Epithelial cell of proximal tubule (primary cell): ENCODE measurements at places on chromosomes 7 and 10.
A peak's percentile ranks its signal among the peaks of the same experiment; 100 is the strongest.

GRCh38 chr7:82705517-82706260 lies 262.1 kb upstream of the CACNA2D1 start:
- DNase-seq, result no peak

- DNase-seq, result no peak
Measured at GRCh38 chr7:133294234-133294633, 41.4 kb downstream of the EXOC4 start.

- no peak for DNase-seq
Measured at GRCh38 chr10:14618674-14619073, 156.0 kb downstream of the FAM107B start.

DNA sequence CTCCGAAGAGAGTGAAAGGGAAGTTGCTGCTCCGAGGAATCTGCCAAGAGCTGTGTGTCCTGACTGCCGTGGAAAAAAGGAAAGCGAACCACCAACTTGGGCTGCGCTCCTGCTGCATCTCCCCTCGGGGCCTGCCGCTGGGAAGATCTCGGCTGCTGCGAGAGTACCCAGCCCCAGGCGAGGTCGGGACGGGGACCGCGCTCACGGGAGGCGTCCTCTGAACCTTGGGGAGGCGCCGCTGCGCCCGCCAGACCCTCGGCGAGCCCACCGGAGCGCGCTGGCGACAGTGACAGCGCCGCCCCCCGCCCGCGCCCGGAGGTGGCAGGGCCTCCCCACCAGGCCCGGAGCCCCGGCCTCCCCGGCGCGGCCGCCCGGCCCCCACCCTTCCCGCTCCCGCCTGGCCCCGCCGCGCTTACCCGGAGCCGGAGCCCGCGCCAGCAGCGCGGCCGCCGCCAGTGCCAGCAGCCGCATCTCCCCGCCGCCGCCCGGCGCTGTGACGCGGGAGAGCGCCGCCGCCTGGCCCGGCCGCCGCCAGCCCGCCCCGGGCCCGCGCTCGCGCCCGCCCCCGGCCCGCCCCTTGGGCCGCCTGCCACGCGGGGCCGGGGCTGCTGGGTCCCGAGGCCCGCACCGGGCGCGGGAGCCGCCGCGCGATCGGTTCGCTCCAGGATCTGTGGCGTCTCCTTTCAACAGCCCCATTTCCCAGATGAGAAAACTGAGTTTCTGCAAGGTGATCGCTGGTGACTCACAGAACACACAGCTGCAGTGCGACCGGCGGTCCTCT lies at the start of gene VSTM4:
Gene VSTM4 (minus strand): TSS at position 508 of the 781 bp plus-strand sequence. CDS start 37 bp downstream, at position 471.
- DNase-seq, result no peak

DNA sequence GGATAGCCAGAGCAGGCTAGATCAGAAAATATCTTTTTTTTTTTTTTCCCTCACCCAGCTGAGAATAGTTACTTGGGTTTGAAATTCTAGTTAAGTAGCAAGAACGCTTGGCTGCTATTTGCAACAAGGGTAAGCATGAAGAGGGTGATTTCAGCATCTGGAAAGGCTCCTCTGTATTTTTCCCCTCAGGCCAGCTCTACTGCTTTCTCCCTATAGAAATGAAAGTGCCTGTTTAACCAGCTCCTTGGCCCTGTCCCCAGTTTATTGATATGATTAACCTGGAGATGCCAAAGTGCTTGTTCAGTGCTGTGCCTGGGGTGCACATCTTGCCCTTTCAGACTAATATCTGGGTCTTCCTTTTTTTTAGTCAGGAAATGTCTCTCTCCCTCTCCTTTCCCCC lies 37.1 kb downstream of the AP3M1 start:
- peak; percentile 22 for DNase-seq

DNA sequence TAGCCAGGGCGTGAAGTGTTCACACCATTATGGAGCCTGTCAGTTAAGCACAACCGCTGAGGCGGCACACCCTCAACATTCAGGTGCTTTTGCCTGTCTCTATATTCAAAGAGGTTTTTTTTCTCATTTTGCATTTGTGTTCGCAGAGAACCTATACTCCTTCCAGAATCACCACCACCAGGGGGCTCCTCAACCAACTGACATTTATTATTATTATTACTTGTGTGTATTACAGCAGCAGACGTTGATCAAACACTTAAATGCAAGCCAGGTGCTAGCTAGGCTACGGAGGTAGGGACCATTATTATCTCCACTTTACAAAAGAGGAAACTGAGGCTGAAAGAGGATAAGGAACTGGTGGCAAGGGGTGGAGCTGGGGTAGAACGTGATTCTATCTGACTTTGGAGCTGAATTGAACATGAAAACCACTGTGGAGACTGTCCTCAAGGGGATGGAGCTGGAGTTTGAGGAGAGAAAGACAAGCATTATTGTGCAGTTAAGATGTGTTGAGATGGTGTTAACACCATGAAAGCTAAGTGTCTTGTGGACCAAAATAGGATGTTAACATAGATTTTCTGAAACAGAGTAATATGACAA lies 133.8 kb upstream of the PLXNA4 start:
- no peak for DNase-seq

DNA sequence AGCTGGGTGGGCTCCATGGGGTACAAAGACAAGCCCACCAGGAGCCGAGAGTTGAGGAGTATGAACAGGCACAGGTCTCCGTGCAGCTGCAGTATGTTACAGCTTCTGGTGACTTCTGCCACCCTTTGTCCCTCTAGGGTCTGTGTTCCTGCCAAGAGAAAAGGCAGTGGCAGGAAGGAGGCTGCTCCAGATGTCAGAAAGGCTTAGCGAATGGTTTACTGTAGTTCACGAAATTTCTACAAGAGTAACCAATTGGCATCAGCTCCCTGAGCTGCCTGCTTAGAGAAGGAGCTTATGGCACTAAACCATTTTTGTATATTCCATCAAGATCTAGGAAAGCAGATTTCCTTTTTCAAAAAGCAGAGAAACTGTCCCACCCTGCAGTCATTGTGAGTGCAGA lies 48.2 kb upstream of the TMEM72 start:
- DNase-seq, result no peak

- peak; percentile 46 for DNase-seq
Measured at GRCh38 chr10:33703501-33704213, 369.2 kb upstream of the NRP1 start.

GRCh38 chr10:101139421-101139911 lies 8.4 kb downstream of the TLX1 start:
- DNase-seq, result no peak

- no peak for DNase-seq
Measured at GRCh38 chr7:107414198-107414597, 55.7 kb upstream of the GPR22 start.

DNA sequence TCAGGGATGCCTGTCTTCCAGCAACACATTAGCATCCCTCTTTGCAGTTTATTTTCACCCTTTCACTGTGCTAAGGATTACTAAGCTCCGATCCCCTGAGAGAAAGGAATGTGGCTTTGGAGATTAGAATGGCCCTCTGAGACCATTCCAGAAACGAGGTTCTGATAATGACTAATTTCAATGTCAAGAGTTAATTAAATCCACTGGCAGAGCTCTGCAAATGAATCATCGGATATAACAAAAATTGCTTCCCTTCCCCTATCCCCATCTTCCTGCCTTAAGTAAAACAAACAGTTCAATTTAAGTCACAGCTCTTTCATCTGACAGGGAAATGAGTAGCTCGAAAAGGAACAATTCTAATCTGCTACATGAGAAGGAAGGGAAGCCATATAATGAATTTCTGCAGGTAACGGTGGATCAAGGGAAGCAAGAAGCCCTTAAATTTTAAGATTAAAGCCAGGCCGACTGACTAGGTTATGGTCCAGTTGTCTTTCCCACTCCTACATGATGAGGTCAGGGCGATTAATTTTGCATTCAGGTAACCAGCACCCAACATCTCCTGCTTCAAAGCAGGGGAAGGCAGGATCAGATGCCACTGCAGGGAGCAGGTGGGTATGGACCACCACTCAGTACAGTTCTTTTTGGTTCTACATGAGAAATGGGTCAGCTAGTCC lies 50.5 kb downstream of the MALSU1 start:
- no peak for DNase-seq

DNA sequence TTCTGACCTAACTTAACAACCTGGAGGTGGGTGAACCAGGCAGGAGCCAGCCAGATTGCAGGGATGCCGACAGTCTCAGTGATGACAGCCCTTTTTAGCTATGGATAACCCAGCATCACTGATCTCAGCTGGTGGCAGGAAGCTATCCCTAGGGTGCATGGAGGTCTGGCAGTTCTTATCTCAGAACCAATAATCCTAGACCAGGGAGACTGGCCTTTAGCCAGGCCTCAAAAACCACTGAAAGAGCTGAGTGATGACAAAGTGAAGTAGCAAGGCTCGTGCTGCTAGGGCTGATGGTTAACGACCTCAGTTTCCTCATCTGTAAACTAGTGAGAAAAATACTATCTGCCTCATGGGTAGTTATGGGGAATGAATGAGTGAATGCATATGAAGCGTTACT lies 112.5 kb downstream of the RALA start:
- no peak for DNase-seq
